Calu3 (cell line): ENCODE measurements at places on chromosomes 2 and 18.

DNA sequence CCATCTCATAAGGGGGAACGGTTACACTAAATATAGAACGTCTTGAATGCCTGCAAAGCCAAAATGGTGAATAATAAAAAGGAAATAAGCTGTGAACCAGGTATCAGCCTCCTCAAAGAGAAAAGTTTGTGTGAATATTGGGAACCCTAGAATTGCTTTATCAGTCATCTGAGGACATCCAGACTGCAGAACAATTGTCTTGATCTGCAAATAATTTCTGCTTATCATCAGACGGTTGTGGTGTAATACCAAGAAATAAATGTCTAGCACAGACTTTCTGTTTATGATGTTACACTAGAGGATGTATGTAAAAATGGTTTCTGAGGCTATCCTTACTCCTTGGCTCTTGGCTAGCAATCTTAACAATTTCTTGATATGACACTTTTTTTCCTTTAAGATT lies 53.5 kb upstream of the SLC25A52 start:
- no peak for DNase-seq

DNA sequence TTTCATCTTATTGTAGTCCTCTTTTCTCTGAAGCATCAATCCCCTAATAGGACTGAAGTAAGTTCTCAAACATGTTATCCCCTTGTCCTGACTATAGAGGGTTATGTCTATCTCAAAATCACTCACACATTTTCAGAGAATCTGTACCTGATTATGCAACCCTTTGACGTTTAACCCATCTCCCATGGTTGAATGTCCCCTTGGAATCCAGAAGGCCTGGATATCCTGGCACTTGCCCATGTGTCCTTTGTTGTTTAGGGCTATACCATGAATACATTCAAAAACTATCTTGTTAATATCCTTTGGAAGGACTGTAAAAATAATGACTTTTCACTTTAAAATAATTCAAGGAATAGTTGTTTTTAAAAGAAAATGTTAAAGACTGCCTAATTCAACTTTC lies 66.3 kb upstream of the PSMD14 start:
- no peak for DNase-seq

GRCh38 chr2:241762933-241763369 lies 13.7 kb upstream of the GAL3ST2 start:
- no peak for DNase-seq

- no peak for DNase-seq
Measured at GRCh38 chr2:18169121-18169892, 290.8 kb downstream of the KCNS3 start.

DNA sequence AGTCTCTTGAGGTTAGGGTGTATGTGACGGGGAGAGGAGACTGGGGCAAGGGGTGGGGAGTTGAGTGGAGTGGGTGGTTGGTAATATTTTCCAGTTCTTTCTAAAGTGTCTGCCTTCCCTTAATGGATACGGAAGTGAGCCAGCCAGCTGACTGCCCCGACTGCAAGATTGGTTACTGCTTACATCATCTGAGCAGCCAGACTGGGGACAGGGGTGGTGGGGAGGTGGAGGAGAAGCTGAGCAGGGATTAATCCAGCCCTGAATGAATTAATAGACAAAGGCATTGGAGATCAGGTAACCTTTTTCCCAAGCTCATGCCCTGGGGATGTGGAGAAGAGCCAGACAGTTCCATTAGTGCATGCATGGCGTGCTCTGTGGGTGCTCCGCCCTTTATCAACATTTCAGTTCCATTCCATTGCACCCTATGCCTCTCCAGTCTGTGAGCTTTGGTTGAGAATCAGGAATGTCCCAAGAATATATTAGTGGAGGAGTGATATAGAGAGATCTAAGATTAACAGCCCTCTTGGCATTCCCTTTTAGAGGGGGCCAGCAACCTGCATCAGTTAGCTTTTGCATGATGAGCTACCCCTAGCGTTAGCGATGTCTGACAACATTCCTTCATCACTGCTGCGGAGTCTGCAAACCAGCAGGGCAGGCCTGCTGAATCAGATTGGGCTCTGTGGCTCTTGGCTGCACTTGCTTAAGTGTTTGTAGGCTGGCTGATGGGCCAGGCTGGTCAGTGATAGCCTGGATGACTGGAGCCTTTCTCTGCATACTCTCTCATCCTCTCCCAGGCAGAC lies 67.4 kb downstream of the TNP1 start:
- no peak for DNase-seq

GRCh38 chr18:6606411-6607085 lies 123.0 kb upstream of the ARHGAP28 start:
- DNase-seq, result no peak

GRCh38 chr2:74001781-74002504 lies 17.2 kb downstream of the TET3 start:
- DNase-seq, result no peak

- DNase-seq, result no peak
Measured at GRCh38 chr18:61607867-61608266, 274.6 kb downstream of the CDH20 start.

GRCh38 chr18:60675801-60676200 lies 303.2 kb upstream of the MC4R start:
- DNase-seq, result no peak

DNA sequence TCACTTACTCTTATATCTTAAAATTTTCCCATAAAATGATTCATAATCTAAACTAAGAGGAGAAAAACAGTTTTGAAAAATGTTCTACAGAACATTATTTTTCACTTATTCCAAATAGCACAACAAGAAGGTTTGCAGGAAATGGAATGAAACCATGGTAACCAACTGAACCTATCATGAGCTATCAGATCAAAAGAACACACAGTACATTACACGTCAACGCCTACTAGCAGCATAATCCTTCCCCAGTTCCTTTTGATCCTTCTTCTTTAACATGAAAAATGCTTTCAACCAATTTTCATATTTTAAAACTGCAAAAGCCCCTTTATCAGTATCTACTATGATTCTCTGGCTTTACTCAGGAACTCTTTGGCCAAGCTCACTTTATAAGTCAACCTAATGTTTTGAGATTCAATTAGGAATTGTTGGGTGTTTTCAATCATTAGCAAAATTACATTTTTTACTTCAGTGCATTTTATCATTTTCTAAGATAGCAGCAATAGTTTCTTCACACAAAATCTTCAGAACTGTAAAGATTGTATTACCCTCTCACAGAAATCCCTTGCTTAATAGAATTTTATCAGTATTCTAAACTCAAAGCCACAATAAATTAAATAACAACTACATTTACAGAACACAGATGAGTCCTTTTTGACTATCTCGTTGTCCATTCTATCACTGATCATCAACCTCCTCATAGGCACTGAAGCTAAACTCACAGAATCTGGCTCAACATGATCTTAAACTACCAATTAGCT lies 102.5 kb downstream of the CHN1 start:
- DNase-seq, result no peak

- DNase-seq, result no peak
Measured at GRCh38 chr2:58767828-58768714, 526.9 kb upstream of the FANCL start.

DNA sequence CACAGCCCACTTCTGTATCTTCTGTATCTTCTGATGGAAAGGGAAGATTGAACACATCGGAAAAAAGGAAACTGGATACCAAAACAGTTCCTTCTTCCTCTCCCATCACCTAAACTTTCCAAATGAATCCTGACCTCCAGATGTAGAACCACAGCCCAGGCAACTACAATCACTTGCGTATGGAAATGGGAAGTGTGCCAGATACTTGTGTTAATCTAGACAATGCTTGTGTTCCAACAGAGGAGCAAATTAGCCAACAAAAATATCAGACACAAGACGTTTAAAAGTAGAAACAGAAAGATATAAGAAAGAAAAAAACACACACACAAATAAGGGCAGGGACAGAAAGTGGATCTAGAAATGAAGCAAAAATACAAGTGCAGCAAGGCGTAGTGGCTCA lies 31.4 kb upstream of the DUSP2 start:
- DNase-seq, result no peak

- DNase-seq, result peak; percentile 55
Measured at GRCh38 chr2:212919238-212919637, 232.2 kb downstream of the IKZF2 start.

- DNase-seq, result no peak
Measured at GRCh38 chr2:222709191-222709891, 37.9 kb downstream of the MOGAT1 start.

GRCh38 chr2:174606336-174606735 lies 8.7 kb upstream of the WIPF1 start:
- no peak for DNase-seq

DNA sequence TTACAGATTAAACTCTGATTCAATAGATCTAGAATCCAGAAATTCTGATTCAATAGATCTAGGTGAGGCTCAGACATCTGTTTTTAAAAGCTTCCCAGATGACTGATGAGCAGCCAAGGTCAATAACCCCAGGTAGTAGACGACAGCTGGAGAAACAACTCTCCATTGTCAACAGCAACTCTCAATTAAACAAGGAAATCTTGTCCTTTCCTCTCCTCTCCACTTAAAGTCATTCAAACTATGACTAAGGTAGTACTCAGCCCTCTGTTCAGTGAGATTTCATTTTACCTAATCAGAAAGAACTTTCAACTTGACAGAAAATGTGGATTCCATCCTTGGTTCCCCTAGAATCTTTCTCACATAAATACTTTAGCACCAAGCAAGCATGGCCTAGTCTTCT lies 94.6 kb upstream of the SCG2 start:
- peak; percentile 18 for DNase-seq

DNA sequence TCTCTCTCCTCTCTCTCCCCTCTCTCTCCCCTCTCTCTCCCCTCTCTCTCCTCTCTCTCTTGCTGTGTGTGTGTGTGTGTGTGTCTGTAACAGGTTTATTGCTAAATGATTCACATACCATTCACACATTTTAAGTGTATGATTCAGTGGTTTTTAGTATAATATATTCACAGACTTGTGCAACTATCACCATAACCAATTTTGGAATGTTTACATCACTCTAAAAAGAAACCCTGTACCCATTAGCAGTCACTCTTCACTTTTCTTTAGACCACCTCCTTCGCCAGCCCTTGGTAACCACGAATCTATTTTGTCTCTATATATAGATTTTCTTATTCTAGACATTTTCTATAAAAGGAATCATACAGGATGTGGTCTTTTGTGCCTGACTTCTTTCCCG lies 11.4 kb downstream of the THNSL2 start:
- DNase-seq, result no peak

DNA sequence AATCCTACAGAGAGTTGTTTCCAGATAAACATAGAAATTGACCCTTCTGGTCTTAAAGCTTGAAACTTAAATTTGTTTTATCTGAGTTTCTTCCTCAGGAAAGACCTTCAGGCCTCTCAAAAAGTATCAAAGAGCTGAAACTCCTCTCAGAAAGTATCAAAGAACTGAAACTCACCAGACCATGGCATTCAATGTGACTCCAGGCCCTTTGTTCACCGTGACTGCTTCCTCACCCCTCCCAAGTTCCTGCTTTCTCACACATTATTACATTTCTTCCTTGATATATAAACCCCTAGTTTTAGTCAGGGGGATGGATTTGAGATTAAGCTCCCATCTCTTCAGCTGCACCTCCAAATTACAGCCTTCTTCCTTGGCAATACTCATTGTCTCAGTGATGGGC lies 6.0 kb downstream of the ANKMY1 start:
- DNase-seq, result no peak

- no peak for DNase-seq
Measured at GRCh38 chr2:74847070-74847858, 13.3 kb downstream of the HK2 start.

GRCh38 chr18:24372279-24372872 lies 25.2 kb downstream of the OSBPL1A start:
- DNase-seq, result no peak

DNA sequence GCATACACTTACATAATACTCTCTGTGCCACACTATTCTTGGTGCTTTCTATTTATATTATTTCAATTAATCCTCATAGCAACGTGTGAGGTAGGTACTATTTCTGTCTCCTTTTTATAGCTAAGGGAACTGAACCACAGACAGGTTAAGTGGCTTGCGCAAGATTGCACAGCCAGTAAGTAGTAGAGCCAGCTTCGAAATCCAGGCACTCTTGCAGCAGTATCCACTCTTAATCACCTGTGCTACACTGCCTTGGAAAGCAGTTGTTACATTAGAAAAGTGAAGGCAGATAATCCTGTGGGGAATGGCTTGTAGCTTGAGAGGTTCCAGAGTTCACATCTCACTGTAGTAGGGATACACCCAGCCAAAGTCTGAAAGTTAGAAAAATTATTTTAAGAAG lies 198.3 kb downstream of the LDLRAD4 start:
- no peak for DNase-seq

GRCh38 chr2:68659081-68659480 lies 15.7 kb downstream of the PROKR1 start:
- DNase-seq, result no peak

- DNase-seq, result no peak
Measured at GRCh38 chr2:189485146-189485545, 43.9 kb downstream of the WDR75 start.

- DNase-seq, result peak; percentile 10
Measured at GRCh38 chr2:8993196-8993901, 10.1 kb downstream of the MBOAT2 start.

DNA sequence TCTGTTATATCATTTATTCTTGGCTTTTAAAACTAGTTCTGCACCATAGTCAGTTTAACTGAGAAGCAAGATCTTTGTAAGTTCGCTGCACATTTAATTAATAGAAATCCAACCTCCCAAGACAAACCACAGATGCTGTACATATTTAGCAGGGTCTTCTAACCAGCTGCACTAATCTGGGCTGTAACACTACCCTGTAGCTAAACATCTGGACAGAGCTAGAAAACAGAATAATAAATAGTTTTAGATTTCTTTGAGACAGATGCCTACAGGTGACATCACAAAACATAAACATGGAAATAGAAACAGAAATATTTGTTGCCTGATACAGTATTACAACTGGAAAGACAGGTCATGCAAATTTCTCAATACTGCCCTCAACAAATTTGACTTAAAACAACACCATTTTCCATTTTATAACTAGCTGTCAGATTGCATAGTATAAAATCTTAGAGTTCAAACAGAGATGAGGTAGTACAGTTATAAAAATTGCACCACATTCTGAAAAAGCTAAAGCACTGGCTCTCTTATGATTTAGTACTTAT lies 315.1 kb downstream of the NR4A2 start:
- no peak for DNase-seq
